Activated naive CD4-positive, alpha-beta T cell treated with Interleukin-2 at 50 U/mL for 16 hours (primary cell): ENCODE measurements at places on chromosomes 13 and 19.

- no peak for DNase-seq
These were observed 6.2 kb upstream of the EBPL start for GRCh38 chr13:49697468-49697867.

- no peak for DNase-seq
These were observed 1.3 kb downstream of the LAMP1 start for GRCh38 chr13:113298043-113298945.

GRCh38 chr19:48964205-48965039, 687 bp upstream of the FTL start:
- no peak for DNase-seq

GRCh38 chr19:18007044-18007916, 690 bp upstream of the ARRDC2 start:
- peak; percentile 82 for DNase-seq

DNA sequence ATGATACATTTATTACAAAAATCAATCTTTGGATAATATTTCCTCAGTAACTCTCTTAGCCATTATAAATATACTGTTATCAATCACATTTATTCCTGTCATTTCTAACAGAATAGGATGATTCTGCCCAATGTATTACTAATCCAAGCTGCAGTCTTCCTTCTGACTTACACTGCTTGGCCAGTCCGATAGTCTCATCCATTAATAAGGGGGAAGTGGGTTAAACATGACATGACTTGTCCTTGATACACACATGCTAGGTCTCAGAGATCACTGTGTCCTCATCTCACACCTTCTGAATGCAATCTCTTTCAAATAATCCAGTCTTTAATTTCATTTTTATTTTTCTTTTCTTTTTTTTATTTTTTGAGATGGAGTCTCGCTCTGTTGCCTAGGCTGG, 18.8 kb downstream of the SACS start:
- DNase-seq: no peak

GRCh38 chr13:62305756-62306155, 890.1 kb upstream of the PCDH20 start:
- no peak for DNase-seq

DNA sequence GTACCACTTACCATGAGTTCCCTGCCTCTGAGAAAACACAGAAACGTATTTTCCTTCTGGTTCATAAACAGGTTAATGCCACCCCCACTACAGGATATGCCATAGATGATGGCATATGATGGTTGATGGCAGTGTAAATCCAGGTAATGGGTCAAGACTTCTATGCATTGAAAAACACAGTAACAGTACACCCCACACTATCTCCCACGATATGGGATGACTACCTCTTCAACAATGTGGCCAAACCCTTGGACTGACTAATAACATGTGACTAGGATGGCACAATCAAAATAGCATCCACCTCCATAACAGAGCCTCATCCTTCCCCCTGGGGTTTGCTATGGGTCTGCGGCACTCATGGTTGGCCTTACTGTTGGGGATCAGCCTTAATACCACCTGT, 22.0 kb downstream of the ZNF235 start:
- no peak for DNase-seq

DNA sequence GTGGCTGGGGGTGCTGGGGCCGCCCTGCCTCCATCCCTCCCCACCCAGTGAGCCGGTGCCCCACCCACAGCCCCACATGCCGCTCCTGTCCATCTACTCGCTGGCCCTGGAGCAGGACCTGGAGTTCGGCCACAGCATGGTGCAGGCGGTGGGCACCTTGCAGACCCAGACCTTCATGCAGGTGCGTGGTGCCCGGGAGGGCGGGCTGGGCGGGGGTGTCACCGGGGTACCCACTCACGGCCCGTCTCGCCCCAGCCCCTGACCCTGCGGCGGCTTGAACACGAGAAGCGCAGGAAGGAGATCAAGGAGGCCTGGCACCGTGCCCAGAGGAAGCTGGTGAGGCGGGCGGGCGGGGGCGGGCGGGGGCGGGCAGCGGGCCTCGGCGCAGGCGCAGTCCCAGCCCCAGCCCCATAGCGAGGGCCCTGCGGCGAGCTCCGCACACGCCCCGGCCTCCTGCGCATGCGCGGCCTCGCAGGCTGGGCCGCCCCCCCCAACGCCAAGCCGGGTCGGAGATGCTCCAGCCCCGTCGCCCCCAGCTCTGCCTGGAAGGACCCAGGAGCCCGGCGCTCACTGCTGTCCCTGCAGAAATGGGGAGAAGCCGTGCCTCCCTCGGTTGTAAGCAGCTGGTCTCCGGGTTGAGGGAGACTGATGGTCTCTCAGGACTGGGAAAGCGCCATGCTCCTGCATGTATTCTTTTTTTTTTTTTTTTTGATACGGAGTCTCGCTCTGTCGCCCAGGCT, 7.7 kb downstream of the ARHGAP45 start:
- peak; percentile 84 for DNase-seq

GRCh38 chr13:45047394-45048310, 58.3 kb downstream of the GPALPP1 start:
- DNase-seq: peak; percentile 81

DNA sequence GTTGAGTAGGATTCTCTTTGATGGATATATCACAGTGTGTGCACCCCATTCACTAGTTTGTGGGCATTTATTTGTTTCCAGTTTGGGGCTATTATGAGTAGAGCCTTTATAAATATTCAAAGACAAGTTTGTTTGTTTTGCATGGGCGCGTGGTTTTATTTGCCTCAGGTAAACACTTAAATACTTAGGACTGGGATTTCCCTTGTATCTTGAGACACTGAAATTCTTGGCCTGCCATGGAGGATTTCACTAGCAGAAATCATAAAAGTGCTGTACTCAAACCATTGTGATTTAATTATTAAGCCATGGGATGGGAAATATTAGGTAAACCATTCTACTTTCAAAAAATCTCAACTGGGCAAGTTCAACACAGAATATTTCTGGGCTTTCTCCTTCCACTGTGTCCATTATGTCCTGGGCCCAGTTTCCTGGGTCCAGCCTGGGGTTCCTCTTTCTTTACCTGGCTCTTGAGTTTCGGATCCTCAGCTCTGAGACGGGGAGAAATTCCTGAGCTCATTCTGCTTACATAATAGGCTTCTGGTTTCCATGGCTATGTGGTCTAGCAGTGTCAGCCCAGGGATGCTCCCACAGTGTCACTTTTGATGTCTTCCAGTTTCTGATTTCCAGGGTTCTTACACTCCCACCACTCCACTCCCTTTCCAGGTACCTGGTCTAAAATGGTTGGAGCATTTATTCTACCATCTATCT, 14.4 kb downstream of the MYO16 start:
- DNase-seq: no peak

DNA sequence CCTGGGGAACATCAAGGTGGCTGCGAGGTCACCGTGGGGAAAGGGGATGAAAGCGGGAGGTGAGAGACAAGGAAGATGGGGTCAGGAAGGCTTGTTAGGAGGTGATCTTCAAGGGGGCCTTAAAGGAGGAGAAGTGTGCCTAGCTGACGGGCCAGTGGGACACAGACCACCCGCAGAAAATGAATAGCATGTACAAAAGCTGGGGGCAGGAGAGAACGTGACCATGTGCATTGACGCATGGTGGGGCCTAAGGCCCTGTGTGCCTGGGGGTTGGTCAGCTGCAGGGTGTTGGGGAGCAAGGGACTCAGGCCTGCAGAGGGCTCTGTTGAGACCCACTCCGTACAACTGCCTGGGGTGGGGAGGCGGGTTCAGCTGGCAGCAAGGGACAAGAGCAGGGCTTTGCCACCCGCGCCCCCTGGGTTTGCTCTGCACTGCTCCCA, 5.9 kb downstream of the RAB8A start:
- no peak for DNase-seq

DNA sequence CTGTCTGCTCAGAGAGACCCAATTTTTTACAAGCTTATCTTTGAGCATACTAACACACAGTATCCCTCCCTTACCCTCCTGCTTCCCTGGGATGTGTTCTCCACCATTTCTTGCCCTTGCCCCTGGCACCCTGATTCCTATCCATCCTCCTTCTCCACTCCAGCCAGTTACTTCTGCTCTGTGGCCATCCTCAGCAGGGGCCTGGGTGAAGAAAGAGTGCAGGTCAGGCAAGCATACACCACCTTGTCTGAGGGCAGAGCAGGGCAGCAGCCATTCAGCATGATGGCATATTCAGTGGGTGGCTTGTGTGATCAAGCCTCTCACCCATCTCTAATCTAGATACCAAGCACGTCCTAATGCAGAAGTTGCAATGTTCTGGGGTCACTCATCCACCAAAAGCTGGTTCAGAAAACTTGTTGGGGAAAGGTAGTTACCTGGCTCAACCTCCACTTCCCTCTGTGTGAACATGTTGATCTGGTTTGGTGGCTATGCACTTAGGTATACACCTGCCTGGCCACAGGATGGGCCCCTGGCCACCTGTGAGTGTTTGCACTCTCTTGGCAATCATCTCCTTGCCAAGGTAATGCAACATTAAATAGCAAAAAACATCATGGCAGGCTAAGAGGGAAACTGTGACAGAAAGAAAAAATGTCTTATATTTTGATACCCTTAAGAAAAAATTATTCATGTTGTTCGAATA, 900.3 kb upstream of the MIR17HG start:
- DNase-seq: no peak

- no peak for DNase-seq
These were observed 93.9 kb downstream of the COL4A2 start for GRCh38 chr13:110400786-110401533.

GRCh38 chr19:53519446-53519845, 18.5 kb upstream of the ZNF331 start:
- no peak for DNase-seq

GRCh38 chr13:113981194-113981605, 7.3 kb upstream of the C13orf46 start:
- DNase-seq: no peak

- no peak for DNase-seq
These were observed 37.5 kb upstream of the POMP start for GRCh38 chr13:28621449-28621848.

DNA sequence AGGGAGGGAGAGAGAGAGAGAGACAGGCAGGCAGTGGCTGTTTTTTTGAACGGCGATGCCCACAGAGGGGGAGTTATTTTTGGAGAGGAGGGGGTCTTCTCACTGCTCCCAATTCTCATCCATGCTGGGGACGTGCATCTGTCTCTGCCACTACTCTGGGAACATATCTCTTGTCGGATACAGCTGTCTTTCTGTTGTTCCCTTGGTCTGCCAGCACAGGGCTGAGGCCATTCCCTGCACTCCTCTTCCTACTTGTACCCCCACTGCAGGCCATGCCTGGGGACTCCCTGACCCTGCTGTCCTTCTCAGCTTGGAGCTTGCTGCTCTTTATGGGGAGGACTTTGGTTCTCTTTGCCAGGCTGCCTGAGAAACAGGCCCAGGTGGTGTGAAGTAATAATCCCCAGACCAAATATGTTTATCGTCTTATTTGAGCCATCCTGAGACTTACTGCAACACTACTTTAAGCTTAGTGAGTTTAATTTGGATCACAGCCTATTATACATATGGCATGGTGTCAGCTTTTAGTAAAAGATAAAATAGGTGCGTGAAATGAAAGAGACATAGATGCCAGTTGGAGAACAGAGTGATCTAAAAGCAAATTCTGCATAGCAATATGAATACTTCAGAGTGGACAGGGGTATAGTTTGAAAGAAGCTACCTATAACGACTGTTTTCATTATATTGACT, 19.1 kb downstream of the LRCH1 start:
- no peak for DNase-seq

DNA sequence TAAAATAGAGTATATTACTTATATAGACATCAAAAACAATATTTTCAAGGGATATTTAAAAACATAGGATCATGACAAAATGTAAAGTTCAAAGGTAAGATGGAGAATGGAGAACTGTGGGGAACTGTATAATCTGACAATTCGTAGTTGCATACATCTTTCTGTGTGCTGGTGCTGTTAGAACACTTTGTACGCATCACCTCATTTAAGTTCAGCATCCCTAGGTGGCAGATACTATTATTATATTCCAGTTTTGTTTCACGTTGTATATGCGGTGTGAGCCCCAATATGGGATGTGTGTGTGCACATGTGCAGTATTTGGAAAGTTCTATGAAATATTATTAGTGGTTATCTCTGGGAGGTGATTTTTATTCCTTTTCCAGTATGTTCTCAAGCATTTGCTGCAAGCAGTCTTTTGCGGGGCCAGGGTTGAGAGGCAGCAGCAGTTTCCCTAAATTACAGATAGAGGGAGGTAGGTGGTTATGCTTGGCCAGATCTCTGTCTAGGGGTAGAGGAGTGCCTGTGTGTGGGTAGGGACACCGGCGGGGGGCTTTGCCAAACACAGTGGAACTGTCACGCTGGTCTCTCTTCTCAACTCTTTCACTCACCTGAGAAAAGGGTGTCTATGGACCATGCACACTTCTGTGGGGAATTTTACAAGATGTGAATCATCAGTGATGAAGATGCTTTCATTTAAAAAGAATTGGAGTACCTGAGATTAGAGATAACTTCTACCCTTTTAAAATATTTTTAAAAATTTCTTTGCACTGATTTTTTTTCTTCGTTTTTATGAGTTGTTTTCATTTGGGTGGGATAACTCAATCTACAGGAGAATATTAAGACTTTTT, 55.6 kb upstream of the ALOX5AP start:
- peak; percentile 9 for DNase-seq

GRCh38 chr19:42412661-42413076, 14.5 kb downstream of the LIPE start:
- DNase-seq: no peak

DNA sequence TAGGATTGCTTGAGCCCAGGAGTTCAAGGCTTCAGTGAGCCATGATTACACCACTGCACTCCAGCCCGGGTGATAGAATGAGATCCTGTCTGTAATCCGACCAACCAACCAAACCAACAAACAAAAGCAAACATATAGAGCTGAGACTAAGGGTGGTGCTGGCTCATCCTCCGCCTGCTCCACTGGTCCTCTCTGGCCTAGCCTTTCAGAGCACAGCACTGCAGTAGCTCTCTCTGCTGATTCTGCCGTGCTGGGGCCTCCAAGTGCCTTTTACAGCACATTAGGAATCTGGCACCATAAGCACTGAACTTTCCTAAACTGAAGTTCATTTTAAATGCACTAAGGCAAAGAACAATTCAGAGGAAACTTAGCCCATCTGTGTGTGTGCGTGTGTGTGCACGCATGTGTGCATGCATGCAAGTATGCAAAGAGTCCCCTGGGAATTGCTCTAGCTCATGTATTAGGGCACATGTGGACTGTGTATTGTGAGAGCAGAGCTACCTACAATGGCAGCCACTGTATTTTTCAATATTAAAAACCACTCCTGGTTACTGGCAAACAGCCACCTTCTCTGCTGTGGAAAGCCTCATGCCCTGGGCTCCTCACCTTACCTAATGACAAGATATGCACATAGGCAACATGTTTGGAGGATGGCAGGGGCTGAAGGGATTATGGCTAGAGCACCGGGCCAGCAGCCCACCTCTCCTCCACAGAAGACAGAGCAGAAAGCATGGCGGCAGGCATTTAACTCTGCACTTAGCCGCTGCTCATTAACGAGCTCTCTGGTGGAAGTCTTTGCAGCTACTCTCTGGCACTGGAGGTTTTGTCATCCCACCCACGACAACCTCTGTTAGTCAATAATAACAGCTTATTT, 223.1 kb upstream of the TSHZ3 start:
- DNase-seq: no peak

GRCh38 chr19:30096596-30097370, 154.7 kb downstream of the URI1 start:
- DNase-seq: no peak

DNA sequence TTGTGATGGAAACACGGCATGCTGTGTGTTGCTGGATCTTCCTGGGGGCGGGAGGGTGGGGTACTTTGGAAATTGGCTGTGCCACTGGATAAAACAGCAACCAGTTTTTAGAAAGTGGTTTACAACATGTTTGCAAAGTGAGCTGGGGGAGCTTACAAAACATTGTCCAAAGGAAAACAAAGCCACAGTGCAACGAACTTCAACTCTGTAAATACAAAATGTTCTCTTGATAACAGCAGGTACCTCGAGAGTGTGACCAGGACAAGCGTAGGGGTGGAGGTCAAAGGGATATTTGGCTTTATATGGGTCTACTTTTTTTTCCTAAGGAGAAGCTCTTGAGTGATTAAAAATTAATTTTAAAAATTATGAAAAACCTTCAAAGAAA, 2.5 kb downstream of the IGSF23 start:
- DNase-seq: no peak
